ENCODE measurements at places on chromosomes 2 and 18.
A peak's percentile ranks its signal among the peaks of the same experiment; 100 is the strongest.

DNA sequence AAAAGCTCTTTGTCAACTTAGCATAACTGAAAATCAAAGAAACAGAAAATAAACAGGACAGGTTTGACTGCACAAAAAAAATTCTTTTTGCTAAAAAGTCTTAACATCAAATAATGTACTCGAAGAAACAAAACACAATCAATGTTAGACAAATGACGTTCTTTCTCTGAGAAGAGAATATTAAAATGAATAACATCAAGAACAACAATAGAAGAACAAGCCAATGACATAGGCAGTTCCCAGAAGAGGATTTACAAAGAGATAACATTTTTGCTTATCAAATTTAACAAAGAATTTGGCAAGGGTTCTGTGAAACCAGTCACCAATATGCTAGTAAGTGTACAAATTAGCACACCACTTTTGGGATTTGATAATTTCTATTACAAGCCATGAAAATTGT lies 5.8 kb downstream of the GPR55 start:
- DNase-seq: no peak

DNA sequence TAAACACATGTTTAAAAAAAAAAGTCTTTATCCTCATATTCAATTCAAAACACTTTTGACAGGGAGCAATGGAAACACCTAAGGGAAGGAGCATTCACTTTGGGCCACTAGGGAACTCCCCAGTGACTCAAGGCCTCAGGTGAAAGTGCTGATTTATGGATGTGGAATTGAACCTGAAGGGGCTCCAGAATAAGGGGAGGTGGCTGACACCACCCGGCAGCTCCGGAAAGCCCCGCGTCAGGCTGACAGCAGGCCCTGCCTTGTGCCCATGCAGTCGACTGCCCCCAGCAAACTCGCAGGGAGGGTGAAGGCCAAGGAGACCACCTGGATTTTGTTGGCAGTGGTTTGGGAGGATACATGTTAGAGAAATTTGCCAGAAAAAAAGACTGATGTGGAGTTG lies 275.3 kb upstream of the NCKAP5 start:
- no peak for DNase-seq

- peak; percentile 54 for DNase-seq
These were observed 28.5 kb downstream of the HRH4 start for GRCh38 chr18:24488824-24489493.

- DNase-seq: no peak
These were observed 282.2 kb downstream of the CYRIA start for GRCh38 chr2:16383411-16383810.

- no peak for DNase-seq
These were observed 82.1 kb downstream of the TMEM182 start for GRCh38 chr2:102843764-102844443.

GRCh38 chr2:74199871-74200305 lies 1.5 kb downstream of the MTHFD2 start:
- DNase-seq: peak; percentile 38
